ENCODE measurements at places on chromosomes 1 and 21. TPM values are rescaled to one million over a fixed set of nuclear protein-coding genes. Genes with fewer than 3 reads are reported as not detected.

DNA sequence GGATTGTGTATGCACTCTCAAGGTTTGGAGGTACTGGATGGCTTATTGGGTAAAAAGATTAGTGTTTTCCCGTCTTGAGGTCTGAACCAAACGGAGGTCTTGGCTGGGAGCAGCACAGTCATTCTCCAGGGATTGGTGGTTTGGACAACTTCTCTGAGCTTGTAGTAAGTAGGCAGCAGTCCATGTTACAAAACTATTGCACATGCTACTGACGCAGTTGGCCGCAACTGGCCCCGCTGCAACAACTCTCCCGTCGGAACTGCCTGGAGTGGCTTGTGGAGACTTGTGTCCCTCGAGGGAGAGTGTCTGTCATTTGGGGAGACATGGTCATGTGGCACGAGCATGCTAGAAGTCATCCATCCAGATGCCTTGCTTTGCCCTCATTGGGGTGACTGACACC, 276.0 kb downstream of the TM2D1 start:
- no peak for DNase-seq

- DNase-seq: no peak
Measured at GRCh38 chr1:198922638-198923430, 284.0 kb downstream of the PTPRC start.

DNA sequence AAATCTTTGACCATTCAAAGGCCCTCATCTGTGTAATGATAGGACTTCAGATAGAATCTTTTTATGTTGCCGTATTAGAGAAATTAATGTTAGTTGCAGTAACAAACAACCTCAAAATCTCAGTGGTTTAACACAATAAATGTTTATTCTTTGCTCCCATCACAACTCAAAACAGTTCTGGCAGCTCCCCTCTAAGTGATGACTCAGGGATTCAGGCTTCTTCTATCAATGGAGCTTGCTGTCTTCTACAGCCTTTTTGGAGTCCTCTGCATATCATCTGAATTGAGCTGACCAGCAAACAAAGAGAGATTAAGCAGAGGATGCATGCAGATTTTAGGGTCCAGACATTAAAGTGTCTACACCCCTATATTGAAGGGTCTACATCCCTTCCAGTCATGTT, 59.1 kb upstream of the RAB3GAP2 start:
- DNase-seq: no peak

ERG gene
- 0.09 TPM for polyA plus RNA-seq

DNA sequence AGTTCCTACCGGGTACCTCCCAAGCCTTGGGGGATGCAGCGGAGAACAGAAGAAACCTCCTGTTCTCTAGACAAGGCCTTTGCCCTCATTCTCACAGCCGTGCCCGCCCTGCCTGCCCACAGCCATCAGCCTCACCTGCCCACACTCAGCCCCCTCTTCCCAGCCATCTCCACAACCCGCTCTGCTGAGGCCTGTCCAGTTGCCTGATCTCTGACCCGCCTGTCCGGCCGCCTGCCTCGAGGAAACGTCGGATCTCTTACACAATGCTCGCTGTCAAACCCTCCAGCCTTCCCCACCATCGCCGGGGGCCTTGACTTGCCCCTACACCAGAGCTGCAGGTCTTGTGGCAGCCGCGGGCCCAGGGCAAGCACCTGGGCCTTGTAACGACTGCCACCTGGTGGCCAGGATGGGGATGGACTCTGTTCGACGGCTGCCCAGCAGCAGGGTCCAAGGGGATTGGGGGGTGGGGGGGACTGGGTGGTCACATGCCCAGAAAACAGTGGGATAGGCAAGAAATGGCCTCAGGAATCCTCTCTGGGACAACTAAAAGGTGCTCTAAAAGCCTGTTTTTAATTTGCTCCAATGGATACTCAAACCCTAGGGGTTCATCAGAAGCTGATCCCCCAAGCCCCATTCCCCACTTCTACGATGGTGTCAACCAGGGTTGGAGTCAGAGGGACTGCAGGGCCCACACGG, 31.0 kb downstream of the SLC45A1 start:
- no peak for DNase-seq

IL20 gene
- polyA plus RNA-seq: 4.7 TPM

TNFRSF4 gene
- polyA plus RNA-seq: not detected

GRCh38 chr1:68319907-68320306, 87.6 kb upstream of the WLS start:
- no peak for DNase-seq

- no peak for DNase-seq
Measured at GRCh38 chr1:109242387-109242786, 7.0 kb upstream of the CELSR2 start.

DNA sequence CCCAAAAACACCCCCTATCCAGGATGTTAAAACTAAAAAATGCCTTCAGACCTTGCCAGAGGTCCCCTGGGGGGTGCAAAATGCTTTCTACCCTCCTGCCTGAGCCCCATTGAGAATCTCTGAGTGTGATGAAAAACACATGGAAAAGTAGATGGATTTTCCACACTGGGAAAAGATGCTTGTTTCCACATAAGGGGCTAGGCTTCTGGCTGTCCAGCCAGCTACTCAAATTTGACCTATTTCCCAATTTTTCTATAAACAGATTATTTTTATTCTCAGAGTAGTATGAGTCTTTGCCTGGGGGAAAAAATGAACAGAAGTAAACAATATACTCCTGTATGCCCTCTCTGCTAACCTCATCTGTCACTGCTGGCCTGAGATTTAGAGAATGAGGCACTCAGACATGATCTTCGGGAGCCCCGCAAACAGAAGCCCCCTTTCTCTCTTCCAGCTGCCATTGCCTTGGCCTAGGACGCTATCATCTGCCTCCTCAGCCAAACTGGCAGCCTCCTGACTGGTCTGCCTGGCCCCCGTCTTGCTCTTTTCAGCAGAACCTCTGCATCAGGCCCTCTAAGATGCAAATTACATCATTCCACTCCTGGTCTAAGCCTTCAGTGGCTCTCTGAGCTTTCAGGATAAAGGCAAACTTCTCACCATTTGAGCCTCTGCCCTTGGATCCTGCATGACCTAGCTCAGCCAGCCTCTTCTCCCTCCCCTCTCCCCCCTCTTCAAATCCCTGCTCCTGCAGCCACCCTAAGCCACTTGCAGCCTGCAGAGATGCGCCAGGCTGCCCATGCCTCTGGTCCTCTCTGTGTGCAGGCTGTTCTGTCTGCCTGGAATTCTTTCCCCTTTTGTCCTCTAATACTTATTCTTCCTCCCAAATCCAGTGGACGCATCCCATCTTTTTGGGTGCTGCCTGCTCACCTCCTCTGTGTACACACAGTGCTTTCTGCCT, 39.7 kb upstream of the TMEM125 start:
- DNase-seq: no peak

- no peak for DNase-seq
Measured at GRCh38 chr1:100266741-100267140, 725 bp downstream of the RTCA start.

- no peak for DNase-seq
Measured at GRCh38 chr1:99516141-99516540, 129.8 kb upstream of the PALMD start.

- DNase-seq: no peak
Measured at GRCh38 chr1:67573311-67573872, 111.6 kb upstream of the GADD45A start.

DNA sequence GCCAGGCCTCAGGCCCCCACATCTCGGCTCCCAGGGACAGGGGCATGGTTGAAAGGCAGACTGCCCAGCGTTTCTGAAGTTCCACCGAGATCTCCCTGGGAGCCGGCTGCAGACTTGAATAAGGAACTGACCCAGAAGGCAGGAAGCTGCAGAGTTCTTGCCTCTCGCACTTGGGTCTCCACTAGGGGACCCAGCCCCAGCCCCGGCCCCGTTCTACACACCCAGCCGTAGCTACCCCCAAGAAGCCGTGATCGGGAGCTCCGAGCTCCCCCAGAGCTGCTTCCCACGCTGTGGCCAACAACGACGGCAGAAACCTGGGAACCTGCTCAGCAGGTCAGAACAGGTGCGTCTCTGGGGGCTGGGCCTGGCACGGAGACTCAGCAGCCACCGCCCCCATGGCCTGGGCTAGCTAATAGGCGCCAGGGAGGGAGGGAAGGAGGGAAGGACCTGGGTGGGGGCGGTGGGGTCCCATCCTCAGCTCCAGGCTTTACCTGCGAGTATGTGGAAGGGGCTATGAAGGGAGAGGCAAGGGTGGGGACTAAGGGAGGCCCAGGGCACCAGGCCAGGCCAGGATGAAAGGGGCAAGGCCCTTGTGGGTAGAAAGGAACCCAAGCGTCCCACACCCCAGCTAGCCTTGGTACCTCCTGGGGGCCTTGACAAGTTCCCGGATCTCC, at the start of gene NECTIN4:
NECTIN4 (minus strand) TSS at position 308 of the 674 bp plus-strand sequence; CDS start at position 46, 262 bp downstream.
- no peak for DNase-seq

GRCh38 chr21:36052860-36053714, 7.2 kb downstream of the SETD4 start:
- DNase-seq: peak; percentile 62

FCGR2B gene
- not detected for polyA plus RNA-seq

GRCh38 chr1:35426097-35426586, 131.1 kb downstream of the KIAA0319L start:
- DNase-seq: no peak

GRCh38 chr1:227712648-227713047, 22.5 kb downstream of the JMJD4 start:
- DNase-seq: no peak

DNA sequence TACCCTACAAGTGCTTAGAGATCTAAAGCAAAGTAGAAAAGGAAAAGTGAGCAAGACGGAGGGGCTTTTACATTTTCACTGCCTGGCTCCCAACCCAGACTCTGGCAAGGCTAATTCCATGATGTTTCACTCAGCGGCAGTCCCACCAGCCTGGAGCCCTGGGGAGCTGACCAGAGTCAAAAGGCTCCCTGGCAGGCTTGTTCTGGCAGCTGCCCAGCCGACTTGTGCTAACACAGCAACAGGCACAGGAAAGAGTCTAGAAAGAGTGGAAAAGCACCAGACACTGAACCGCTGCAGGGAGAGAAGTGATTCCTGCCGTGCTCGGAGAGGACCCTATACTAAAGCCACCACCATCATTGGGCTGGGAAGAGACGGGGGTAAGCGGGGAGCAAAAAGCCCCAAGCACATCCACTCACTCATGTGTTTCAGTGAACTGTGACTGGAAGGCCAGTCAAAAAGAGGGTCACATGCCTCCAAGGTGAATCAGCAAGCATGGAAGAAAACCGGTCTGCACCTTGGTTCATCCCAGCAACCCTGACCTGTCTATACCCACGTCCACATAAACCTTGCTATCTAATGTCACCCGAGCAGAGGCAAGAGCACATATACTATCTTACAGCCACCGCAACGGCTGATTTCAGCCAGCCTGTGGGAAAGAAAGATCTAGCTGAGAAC, 8.0 kb downstream of the SMIM12 start:
- no peak for DNase-seq

CMPK1 gene
- polyA plus RNA-seq: 37.0 TPM

AMPD1 gene
- polyA plus RNA-seq: not detected

DNA sequence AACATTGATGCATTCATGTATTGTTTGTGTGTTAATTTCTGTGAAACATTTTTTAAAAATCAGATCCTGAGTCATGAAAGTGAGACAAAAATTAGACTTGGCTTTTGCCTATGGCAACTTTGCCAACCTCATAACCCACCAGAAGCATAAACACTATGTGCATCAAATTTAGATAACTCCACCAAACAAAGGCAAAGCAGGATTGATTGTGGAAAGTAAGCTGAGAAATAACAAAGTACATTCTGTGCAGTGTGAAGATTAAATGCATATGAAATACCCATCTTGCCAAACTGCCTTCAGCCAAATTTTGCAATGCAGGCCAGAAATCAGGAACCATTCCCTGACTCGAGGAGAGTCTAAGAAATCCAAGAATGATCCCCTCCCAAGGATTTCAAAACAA, 493.4 kb downstream of the AJAP1 start:
- DNase-seq: no peak

- DNase-seq: no peak
Measured at GRCh38 chr1:178713259-178713658, 11.8 kb upstream of the RALGPS2 start.

DNA sequence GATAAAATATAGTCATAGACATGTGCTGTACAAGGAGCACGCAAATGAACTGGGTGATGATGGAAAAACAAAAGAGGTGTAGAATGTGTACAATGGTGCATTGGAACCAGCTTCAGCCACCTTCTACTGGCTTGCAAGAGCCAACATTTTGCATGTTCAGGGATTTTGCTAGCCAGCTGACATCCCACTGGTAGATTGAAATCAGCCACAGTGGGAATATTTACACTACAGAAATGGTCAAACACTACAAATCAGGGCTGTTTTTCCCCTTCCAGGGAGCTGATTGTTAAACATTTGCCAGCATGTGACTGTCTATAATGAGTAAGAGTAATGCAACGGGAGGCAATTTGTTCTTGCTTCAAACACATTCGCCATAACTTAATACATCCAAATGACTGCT, 23.2 kb downstream of the PMVK start:
- DNase-seq: no peak

FMO2 gene
- 0.05 TPM for polyA plus RNA-seq

- no peak for DNase-seq
Measured at GRCh38 chr1:209064850-209065706, 518.4 kb upstream of the CAMK1G start.

RABIF gene
- polyA plus RNA-seq: 17.4 TPM

DNA sequence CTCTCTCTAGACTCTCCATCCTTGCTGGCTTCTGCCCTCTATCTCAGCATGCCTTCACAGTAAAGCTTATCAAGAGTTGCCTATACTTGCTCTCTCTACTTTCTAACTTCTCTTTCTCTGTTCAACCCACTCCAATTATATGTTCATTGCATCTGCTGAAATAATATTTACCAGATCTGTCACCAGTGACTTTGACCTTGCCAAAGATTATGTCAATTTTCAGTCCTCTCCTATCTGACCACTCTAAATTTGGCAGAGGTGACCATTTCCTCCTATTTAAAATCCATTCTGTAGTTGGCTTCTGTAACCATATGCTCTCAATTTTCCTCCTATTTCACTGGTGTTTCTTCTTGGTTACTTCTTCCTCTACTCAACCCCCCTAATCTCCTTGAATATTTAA, 38.8 kb upstream of the DR1 start:
- no peak for DNase-seq

GRCh38 chr1:32199717-32200072, 700 bp upstream of the CCDC28B start:
- no peak for DNase-seq

GRCh38 chr1:20141466-20141865, 2.3 kb downstream of the PLA2G2F start:
- no peak for DNase-seq

DNA sequence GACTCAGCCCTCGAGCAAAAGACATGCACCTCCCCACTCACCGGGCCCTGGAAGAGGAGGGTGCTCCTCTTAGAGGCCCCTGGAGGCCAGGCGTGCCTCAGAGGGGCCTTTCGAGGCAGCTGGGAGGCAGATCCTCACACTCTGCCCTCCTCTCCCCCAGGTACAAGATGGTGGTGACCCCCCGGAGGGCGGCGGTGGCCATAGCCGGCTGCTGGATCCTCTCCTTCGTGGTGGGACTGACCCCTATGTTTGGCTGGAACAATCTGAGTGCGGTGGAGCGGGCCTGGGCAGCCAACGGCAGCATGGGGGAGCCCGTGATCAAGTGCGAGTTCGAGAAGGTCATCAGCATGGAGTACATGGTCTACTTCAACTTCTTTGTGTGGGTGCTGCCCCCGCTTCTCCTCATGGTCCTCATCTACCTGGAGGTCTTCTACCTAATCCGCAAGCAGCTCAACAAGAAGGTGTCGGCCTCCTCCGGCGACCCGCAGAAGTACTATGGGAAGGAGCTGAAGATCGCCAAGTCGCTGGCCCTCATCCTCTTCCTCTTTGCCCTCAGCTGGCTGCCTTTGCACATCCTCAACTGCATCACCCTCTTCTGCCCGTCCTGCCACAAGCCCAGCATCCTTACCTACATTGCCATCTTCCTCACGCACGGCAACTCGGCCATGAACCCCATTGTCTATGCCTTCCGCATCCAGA, 10.4 kb downstream of the MYBPH start:
- DNase-seq: no peak

- no peak for DNase-seq
Measured at GRCh38 chr1:45051005-45051772, 39.1 kb downstream of the UROD start.

PRRX1 gene
- polyA plus RNA-seq: not detected

Measured in keratinocyte (primary cell).